Activated T-cell treated with anti-CD3 and anti-CD28 coated beads, Interleukin-2, amount 50 U/mL, for 72 hours (primary cell): ENCODE measurements at places on chromosomes 12 and 14. TPM values are rescaled to one million over a fixed set of nuclear protein-coding genes. Genes with fewer than 3 reads are reported as not detected.

Gene TAS2R9
- not detected for total RNA-seq

Gene KCNH3
- total RNA-seq, result 1.7 TPM

Gene MIP
- not detected for total RNA-seq

DNA sequence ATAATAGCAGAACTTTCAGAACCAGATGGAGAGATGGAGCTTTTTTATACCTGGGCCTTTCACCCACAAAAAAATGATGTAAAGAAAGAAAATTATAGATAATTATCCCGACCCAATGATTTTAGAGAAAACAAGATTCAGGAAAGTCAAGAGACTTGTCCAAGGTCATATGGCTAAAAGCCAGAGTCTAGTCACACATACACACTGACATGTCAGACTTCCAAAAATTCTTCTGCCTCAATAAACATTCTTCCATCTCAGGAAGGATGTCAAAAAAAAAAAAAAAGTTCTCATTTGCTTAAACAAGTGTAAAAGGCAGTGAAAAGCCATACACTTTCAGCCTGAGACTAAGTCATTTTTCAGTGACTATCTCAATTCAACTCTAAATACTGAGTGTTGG lies 116.0 kb downstream of the PRICKLE1 start:
- DNase-seq, result no peak

DNA sequence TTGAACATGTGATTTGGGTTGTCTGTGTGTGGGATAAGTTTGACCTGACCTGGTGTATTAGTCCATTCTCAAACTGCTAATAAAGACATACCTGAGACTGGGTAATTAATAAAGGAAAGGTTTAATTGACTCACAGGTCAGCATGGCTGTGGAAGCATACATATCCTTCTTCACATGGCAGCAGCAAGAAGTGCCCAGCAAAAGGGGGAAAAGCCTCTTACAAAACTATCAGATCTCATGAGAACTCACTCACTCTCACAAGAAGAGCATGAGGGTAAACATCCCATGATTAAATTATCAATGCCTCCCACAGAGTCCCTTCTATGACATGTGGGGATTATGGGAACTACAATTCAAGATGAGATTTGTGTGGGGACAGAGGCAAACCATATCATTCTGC lies 94.0 kb upstream of the PPM1H start:
- DNase-seq, result no peak

- no peak for DNase-seq
Observed at GRCh38 chr14:87626266-87626665, 366.7 kb downstream of the GALC start.

GRCh38 chr14:97277711-97278110 lies 480.5 kb downstream of the VRK1 start:
- no peak for DNase-seq

GRCh38 chr12:131283191-131283861 lies 329.6 kb downstream of the ADGRD1 start:
- DNase-seq, result no peak

GRCh38 chr12:57031138-57031725 lies 14.9 kb upstream of the TAC3 start:
- DNase-seq, result peak; percentile 14

- no peak for DNase-seq
Observed at GRCh38 chr12:102682366-102683289, 202.3 kb upstream of the IGF1 start.

DNA sequence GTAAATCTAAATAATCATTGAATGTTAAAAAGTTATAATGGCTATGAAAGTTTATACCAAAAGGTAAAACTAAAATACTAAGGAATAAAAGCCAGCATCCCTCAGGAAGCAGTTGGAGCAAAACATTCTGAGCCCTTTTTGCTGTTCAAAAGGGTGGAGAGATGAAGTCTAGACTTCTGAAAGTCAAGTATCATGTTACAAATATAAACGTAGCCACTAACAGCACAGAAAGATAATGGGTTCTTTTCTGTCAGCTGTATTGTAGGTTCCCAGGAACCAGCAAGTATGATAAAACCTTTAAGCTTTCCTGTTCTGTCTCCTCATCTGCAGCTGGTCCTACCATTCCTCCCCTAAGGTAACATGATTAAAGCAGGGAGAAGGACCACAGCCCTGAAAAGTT lies 16.4 kb upstream of the PLD4 start:
- no peak for DNase-seq

DNA sequence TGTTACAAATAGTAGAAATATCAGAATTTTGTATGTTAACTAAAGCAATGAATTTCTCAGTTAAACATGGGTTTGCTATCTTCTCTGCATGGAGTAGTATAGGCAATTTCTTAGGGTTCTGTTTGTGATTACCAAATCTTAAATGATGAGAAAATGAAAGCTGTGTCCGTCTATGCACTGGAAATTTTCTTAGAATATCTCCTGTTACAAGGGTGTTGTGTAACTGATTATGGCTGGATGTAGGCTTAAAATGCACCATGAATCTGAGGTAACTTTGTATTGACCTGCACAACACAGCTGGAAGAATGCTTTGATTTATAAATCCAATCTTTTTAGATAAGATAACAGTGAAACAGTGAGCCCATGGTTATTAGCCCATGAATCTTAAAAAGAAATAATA lies 17.8 kb downstream of the TRIP11 start:
- DNase-seq, result no peak

DNA sequence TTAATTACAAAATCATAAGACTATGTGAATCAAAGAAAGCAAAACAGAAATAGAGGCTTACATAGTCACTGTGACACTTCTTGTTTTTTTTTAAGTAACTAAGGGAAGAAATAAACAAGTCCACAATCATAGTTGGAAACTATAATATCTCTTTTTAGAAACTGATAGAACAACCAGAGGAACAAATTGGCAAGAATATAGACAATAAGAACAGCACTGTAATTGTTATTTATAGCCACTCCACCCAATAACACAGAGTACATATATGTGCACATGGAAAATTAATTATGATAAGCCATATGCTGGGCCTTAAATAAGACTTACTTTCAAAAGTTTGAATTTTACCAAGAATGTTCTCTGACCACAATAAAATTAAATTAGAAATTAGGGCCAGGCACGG lies 101.1 kb downstream of the PLEKHG7 start:
- no peak for DNase-seq

DNA sequence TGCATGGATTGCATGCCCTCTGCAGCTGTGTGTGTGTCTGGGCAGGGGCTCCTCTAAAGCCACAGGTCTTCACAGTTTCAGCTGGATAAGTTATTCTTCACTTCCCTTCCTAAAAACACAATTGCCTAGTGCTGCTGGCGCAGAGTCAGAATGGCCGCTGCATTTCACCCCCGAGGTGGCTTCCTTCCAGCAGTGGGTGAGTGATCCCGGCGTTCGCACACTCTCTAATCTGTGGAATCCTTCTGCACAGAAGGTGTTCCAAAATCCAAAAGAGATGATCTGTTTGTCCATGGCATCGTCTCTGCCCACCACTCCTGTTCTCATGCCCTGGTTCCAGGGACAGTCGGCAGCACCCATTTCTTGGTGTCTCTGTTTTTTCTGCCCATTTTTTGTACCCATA lies 340.7 kb downstream of the DPF3 start:
- DNase-seq, result no peak
